ENCODE measurements at places on chromosomes 5 and 9.

GRCh38 chr9:128860937-128861336 lies 20.8 kb downstream of the KYAT1 start:
- no peak for DNase-seq

- DNase-seq: no peak
These were observed 78.0 kb downstream of the GNAQ start for GRCh38 chr9:77953590-77953989.

GRCh38 chr5:66442951-66443445 lies 153.2 kb upstream of the MAST4 start:
- no peak for DNase-seq

DNA sequence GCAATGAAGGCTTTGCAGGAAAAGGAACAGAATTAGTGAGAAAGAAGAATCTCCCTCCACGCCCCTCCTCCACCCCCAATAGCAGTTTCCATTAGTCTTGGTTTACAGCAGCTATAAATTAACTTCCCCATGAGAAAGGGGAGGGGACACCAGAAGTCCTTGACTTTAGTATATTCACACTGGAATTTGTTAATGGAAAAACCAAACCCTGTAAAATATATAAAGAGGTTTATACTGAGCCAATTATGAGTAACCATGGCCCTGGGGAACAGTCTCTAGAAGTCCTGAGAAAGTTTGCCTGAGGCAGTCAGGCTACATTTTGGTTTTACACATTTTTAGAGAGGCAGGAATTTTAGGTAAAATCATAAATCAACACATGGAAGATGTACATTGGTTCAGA lies 88.5 kb downstream of the ALDH1A1 start:
- no peak for DNase-seq
